NK-92 treated with Interleukin-12 subunit alpha and Interleukin-12 subunit beta, amount 100 ng/mL, for 24 hours (cell line): ENCODE measurements at places on chromosomes 6 and 20.

DNA sequence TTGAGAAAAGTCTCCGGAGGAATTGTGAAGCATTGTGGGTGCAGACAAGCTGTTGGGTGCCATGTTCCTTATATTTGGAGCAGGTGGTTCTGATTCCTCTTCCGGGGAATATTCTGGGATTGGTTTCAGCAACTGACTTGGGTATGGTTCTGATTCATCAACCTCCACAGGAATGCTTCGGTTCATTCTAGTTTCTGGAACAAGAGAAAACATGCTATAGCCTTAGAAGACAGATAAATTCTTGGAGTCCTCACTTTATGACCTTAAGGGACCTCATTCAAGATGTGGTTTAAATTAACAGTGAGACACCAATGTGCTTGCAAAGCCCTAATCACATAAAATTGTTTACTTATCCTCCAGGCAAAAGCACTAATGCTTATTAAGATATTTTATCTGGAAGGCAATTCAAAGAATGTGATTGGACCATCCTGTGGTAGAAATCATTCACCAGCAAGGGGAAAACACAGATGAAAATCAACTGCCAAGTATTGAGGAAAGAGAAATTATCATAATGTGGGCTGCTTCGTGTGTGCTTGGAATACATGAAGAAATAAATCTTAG lies 13.7 kb downstream of the TRAF3IP2 start:
- DNase-seq, result no peak

DNA sequence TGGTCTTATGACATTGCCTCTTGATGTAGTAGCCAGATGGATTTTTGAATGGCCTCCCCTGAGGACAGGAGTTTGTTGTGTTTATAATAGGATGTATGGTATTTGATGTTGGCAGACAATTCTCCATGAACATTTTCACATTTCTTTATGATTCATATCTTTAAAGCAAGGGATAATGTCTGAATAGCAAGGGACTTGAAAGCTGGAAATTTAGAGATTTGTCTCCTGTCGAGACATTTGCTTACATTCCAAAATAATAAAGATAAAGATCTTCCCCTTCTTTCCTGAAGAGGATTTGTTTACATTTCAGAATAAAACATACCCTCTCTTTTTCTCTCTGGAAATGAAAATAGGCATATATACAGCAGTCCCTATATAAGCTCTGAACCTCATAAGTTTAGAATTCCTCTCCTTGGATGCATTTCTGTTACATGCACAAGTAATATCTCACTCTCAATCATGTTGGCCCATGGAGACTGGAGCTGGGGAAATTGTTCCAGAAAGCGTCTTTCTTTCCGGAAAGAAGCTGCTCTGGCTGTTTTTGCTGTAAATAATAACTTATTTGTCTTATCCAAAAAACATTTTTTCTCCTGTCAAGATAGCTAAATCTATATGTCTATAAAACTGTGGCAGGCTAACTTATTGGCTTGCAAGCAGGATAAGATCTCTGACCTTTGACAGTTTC lies 42.5 kb upstream of the ASCC3 start:
- DNase-seq, result no peak

DNA sequence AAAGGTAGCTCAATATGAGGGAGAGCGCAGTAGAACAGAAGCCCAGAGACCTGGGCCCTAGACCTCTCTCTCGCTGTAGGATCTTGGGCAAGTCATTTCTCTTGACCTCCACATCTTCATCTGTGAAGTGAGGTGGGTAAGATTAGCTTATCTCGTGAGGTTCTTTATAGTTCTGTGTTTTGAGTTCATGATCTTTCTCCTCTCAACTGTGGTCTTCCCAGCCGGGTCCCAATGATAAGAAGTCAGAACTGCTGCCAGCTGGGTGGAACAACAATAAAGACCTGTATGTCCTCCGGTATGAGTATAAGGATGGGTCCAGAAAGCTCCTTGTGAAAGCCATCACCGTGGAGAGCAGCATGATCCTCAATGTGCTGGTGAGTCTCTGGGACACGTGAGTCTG lies 6.9 kb downstream of the PSMF1 start:
- DNase-seq, result no peak

DNA sequence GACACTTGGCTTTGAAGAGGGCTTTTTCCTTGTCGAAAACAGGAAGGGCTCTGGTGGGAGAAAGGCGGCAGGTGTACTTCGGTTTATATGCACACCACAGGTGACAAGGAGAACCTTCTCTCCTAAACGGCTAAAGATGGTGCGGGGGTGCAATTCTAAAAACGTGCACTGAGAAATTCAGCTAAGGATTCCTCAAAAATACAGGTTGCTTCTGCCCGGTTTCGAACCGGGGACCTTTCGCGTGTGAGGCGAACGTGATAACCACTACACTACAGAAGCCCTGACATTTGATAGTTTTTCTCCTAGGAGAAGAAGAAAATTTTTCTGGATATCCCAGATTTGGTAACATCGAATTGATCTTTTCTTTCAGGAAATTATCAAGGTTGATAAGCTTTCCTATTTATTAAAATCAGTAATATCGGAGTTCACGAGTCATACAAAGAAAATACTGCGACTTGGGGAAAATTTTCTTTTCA lies 32.0 kb downstream of the POM121L2 start:
- DNase-seq, result no peak

GRCh38 chr6:95017922-95018321 lies 559.4 kb upstream of the MANEA start:
- DNase-seq, result no peak

DNA sequence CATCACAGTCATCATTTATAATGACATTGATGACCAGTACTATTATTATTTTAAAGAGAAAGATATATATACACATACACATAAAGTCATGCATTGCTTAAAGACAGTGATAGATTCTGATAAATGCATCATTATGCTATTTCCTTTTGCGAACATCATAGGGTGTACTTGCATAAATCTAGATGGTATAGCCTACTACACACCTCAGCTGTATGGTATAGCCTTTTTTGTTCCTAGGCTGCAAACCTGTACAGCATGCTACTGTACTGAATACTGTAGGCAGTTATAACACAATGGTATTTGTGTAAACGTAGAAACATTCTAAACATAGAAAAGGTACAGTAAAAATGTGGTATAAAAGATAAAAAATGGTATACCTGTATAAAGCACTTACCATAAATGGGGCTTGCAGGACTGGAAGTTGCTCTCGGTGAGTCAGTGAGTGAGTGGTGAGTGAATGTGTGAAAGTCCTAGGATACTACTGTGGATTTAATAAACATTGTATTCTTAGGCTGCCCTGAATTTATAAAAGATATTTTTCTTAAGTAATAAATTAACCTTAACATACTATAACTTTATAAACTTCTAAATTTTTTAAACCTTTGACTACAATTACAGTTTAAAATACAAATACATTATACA lies 23.9 kb downstream of the QKI start:
- no peak for DNase-seq

DNA sequence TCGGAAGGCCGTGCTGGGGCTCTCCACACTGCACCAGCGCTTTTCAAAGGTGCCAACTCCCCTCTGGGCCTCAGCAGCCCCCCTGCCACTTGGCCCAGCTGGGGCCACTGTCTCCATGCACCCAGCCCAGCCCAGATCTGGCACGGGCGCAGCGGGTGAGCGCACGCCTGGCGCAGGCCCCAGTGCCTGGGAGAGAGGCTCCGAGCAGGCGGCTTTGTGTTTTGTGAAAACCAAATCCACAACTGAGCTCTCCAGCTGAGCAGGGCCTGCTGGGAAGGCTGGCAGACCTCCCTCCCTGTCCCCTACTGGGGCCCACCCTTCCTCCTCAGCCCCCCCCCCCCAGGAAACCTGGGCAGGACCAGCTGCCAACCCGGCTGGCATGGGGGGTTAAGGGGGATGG lies 17.0 kb downstream of the MDGA1 start:
- DNase-seq, result no peak

- DNase-seq, result no peak
Observed at GRCh38 chr6:13290335-13290734, 38.0 kb downstream of the TBC1D7 start.
